Neural progenitor cell (in vitro differentiated cells): ENCODE measurements at places on chromosomes 1 and 21. TPM values are rescaled to one million over a fixed set of nuclear protein-coding genes. Genes with fewer than 3 reads are reported as not detected.

CD5L gene
- not detected in 2 replicates for total RNA-seq

CNTN2 gene
- total RNA-seq = 8.4 and 12.8 TPM in 2 replicates

CITED4 gene
- 0.77 and 12.8 TPM in 2 replicates for total RNA-seq

PLA2G2A gene
- not detected in 2 replicates for total RNA-seq

MIS18A gene
- 50.4 and 64.0 TPM in 2 replicates for total RNA-seq

PRPF38A gene
- 37.4 and 45.9 TPM in 2 replicates for total RNA-seq

PFKFB2 gene
- 6.0 and 10.0 TPM in 2 replicates for total RNA-seq

TNFRSF8 gene
- total RNA-seq = not detected in 2 replicates

LCE1B gene
- total RNA-seq = not detected in 2 replicates

NLRP3 gene
- 0.09 and 2.6 TPM in 2 replicates for total RNA-seq

ABCA4 gene
- 0.87 and 1.2 TPM in 2 replicates for total RNA-seq

ADGRB2 gene
- 7.1 and 21.2 TPM in 2 replicates for total RNA-seq

MYBPH gene
- total RNA-seq = not detected in 2 replicates

GSTM1 gene
- total RNA-seq = 13.8 and 20.8 TPM in 2 replicates

TLCD4 gene
- total RNA-seq = 3.2 and 5.7 TPM in 2 replicates

SLC35F3 gene
- total RNA-seq = 0.79 and 1.5 TPM in 2 replicates

ESPN gene
- total RNA-seq = 7.1 and 11.0 TPM in 2 replicates

NUAK2 gene
- 29.4 and 56.2 TPM in 2 replicates for total RNA-seq

KCNN3 gene
- total RNA-seq = 4.3 and 4.7 TPM in 2 replicates

PLCH2 gene
- 0.54 and 2.0 TPM in 2 replicates for total RNA-seq
